ENCODE measurements at places on chromosomes 3 and 15. TPM values are rescaled to one million over a fixed set of nuclear protein-coding genes. Genes with fewer than 3 reads are reported as not detected.

GRCh38 chr3:157793745-157794144 lies 290.5 kb upstream of the VEPH1 start:
- no peak for DNase-seq

- no peak for DNase-seq
Measured at GRCh38 chr15:68557469-68558317, 21.1 kb upstream of the CORO2B start.

GRCh38 chr3:78604341-78604740 lies 1163.5 kb downstream of the ROBO1 start:
- DNase-seq: peak; percentile 43

GRCh38 chr3:164468055-164468454 lies 610.2 kb downstream of the SI start:
- DNase-seq: no peak

Gene MRPL47
- total RNA-seq: 53.8 TPM

- no peak for DNase-seq
Measured at GRCh38 chr15:61079529-61079928, 149.6 kb downstream of the RORA start.

DNA sequence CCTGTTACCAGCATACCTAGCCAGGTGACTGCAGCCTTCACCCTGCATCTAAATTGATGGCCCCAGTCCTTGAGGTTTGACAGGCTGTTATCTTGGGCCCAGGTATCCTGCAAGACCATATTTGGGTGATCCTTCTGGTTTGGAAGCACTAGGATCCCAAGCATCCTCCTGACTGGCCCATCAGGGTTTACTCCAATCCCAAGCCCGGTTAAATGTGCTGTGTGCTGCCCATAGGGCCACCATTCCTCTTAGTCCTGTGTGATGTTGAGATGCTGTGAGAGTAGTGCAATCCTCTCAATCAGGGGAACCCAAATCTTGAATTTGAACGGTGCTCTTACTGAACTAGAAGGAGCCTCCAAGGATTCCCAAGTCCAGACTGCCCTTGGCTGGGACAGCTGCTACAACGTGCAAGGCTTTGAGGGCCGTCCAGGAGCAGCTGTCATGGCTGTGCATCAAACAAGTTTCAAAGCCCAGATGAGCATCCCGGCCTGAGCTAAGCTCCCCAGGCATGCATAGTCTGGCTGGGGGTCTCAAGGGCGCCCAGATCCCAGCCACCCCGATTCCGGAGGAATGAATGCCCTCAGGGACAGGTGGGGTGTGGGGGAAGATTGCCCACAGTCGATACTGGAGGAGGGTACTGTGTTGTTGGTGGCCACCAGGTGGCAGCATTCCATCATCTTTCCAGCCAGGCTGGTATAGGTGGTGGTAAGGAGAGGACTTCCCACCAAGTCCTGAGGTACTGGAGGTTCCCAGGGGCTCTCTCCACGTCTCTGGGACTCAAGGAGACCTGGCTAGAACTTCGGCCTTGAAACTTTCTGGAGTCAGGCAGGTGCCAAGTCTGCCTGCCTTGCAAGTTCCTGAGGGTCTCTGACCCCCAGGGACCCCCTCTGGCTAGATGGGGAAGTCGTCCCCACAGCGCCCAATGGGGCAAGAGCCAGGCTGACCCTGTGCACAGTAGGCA lies 32.6 kb downstream of the RBM5 start:
- DNase-seq: peak; percentile 69

Measured in HFFc6 (cell line).